Activated T-cell treated with anti-CD3 and anti-CD28 coated beads for 4 hours (primary cell): ENCODE measurements at places on chromosomes 12 and 14.

DNA sequence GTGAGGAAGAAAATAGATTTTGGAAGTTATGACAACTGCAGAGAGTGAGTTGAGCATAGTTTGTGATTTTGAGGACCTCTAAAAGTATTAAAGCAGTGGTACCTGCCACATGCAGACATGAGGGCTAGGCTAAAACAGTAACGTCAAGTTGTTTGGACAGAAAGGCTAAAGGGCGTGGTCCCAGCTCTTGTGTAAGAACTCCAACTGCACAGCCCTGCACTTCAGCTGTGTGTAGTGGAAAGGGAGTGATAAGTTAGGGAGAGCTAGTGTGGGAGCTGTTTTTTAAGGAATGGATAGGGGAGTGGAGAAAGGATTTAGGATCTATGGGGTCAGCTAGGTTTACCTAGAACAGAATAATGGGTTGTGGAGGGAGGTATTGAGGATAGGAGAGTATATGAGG is 39.5 kb downstream of the TESPA1 start:
- DNase-seq = no peak

GRCh38 chr12:105713606-105714305 is 383.3 kb downstream of the C12orf75 start:
- DNase-seq = no peak

GRCh38 chr12:56631790-56632700 is 1.9 kb upstream of the BAZ2A start:
- DNase-seq = peak; percentile 60

GRCh38 chr14:24271134-24271833 is at the start of gene RABGGTA:
RABGGTA (minus strand) TSS chr14:24271597; CDS start chr14:24271115, 482 bp downstream.
- DNase-seq = peak; percentile 77

DNA sequence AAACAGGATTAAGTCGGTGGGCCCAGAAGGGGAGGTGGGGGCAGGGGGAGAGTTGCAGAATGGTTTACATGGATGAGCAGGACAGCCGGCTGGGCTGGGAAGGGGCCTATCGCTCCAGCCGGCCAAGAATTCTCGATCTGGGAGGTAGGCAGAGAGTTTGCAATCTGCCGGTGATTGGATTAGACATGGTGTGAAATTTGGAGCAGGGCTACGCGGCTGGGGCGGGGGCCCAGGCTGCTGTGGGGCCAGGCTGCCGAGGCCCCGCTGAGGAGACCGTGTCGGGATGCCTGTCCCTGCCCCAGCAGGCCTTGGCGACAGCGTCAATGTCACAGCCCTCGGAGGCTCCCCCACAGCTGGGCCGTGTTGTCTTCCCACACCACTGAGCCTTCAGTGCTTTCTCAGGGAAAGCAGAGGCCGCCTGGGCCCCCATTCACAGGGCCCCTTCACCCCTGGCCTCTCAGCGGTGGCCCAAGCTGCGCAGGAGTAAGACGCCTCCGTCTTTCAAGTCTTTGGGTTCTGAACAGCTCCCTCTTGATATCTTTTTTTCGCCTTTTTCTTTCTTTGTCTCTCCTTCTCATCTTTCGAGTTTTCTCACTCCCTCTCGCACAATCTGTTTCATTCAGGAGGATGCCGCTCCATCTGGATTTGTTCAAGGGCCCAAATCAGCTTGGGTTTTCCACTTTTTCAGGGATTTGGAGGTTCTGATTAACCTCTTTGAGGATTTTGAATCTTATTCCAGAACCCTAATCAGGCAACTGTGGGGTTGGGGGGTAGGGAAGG is 117.5 kb upstream of the PARP11 start:
- no peak for DNase-seq

DNA sequence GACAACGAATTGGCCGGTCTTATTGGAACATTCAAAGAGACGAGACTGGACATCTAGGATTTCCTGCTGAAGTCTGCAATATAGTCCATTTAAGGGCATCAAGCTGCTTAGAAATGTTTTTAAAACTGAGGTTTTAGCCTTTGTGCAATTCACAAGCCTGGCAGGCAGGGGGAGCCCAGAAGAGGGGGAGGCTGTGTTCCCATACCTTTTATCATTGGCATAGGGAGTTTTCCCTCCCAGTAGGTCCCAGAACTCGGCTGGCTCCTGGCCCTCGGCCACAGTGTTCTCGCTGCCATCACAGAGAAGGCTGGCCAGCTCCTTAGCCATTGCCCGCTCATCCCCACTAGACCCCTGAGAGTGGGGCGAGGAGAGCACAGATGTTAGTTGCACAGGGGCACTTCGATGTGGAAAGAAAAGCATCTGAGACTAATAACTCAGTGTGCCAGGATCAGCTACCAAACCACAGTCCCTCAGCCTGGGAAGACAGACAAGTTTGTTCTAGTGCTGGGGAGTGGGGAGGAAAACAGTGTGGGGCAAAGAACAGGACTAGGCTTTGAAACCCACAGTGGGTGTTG is 15.1 kb downstream of the AVIL start:
- DNase-seq = no peak
